ENCODE measurements at places on chromosomes 12 and 14.

DNA sequence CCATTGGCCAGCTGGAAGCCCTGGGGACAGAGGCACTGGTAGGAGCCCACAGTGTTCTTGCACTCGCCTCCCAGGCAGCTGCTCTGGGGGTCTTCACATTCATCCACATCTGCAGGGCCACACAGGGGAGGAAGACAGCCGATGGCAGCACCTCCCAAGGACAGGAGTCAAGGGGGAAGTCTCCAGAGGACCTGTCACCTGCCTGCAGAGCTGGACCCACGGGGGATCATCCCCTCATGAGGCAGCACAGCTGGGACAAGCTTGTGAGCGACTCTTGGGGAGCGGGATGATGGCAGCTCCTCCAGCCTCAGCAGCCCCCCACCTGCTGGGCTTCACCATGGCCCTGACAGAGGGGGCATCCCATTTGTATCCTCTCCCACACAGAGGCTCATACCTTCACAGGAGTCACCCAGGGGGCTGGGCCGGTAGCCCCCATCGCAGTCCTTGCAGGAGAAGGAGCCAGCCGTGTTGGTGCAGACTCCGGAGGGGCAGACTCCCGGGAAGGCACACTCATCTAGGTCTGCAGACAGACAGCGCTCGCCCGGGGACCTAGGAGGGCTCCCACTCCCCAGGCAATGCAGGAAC is 15.4 kb downstream of the ISCA2 start:
- DNase-seq = no peak

- no peak for DNase-seq
These were observed 26.6 kb upstream of the CCDC196 start for GRCh38 chr14:66459603-66460002.

DNA sequence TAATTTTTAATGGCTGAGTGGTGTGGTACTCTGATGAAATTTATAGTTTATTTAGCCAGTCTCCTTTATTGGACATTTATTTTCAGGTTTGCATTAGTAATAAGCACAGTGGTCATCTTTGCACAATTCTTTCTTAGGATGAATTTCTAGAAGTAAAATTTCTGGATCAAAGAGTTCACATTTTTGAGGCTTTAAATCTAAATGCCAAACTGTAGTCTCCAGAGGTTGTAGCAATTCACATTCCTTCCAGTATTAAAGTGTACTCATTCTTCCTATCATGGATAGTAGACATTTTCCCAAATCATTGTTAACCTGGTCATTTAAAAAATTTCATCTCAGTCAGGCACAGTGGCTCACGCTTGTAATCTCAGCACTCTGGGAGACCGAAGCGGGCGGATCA is 24.8 kb downstream of the SLC39A9 start:
- DNase-seq = no peak

GRCh38 chr14:86852530-86852929 is 1140.5 kb downstream of the GALC start:
- DNase-seq = no peak

DNA sequence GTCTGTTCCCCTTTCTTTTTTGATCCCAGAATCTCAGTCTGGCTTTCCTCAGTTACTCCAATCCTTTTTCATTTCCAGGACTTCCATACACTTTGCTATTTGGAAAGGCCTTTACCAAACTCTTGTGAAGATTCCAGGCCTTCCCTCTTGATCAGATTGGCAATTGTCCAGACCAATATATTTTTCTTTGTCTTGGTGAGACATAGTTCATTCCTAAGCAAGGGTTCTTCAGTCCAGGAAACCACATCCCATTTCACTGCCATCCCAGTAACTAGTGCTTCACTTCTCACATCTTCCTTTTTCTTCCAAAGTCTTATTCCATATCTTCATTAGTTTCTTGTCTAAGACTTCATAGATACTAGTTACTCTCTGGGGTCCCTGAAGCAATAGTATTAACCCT is 2.1 kb upstream of the PTPRQ start:
- DNase-seq = no peak

GRCh38 chr14:33230021-33230420 is 291.3 kb downstream of the NPAS3 start:
- no peak for DNase-seq

GRCh38 chr14:45246151-45246550 is 6.9 kb downstream of the MIS18BP1 start:
- no peak for DNase-seq

- DNase-seq = no peak
These were observed 1.7 kb downstream of the LEMD3 start for GRCh38 chr12:65171073-65171472.

- DNase-seq = no peak
These were observed 60.5 kb downstream of the AMN start for GRCh38 chr14:102982852-102983470.

DNA sequence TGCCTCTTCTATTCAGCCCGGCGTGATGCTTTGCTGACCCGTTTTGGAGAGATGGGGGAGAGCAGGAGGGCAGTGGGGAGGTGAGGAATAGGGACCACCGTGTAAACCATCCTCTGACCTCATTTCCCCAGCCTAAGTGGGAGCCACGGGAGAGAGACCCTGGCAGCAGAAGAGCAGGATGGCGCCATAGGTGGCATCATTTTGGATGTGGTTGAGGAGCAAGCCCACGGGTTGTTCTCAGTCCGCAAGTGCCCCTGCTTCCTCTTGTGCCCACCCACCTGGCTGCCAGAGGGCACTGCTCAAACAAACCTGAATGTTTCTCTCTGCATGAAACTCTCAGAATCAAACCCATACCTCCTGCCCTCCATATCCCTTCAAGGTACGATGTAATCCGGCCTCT is 10.7 kb upstream of the UBC start:
- DNase-seq = no peak

- DNase-seq = no peak
These were observed 42.4 kb upstream of the CCDC196 start for GRCh38 chr14:66443785-66444184.

DNA sequence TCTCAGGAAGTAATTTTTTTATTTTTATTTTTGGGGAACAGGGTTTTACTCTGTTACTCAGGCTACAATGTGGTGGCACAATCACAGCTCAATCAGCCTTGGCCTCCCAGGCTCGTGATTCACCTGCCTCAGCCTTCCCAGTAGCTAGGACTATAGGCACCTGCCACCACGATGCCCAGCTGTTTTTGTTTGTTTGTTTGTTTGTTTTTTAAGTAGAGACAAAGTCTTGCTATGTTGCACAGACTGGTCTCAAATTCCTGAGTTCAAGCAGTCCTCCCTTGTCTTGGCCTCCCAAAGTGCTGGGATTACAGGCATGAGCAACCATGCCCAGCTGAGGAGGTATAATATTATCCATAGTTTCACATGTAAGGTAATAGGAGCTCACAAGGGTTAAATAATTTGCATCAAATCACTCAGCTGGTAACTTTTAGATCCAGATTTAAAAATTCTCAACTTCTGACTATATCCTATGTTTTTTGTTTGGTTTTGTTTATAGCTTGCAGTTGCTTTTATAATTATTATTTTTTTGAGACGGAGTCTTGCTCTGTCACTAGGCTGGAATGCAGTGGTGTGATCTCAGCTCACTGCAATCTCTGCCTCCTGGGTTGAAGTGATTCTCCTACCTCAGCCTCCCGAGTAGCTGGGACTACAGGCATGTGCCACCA is 629.3 kb downstream of the DIO2 start:
- no peak for DNase-seq

- DNase-seq = no peak
These were observed 119.3 kb downstream of the DAD1 start for GRCh38 chr14:22469538-22470303.

GRCh38 chr12:82414044-82414443 is 55.7 kb downstream of the METTL25 start:
- no peak for DNase-seq

DNA sequence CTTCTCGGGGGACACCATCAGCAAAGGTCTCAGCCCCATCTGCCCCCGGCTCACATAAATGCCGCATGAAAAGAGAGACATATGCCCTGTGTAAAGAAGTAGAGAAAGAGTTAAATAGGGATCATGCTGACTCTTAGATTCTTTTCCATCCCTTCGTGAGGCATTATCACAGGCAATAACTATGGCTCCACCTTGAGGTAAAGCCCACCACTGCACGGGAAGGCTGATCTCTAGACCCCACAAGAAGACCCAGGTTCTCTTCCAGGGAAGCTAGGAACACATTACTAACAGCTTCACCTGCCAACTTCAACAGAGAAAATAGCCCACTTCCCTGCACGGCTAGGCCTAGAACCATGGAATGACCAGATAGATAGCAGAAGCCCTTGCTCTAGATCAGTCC is 14.1 kb upstream of the NOP2 start:
- no peak for DNase-seq

DNA sequence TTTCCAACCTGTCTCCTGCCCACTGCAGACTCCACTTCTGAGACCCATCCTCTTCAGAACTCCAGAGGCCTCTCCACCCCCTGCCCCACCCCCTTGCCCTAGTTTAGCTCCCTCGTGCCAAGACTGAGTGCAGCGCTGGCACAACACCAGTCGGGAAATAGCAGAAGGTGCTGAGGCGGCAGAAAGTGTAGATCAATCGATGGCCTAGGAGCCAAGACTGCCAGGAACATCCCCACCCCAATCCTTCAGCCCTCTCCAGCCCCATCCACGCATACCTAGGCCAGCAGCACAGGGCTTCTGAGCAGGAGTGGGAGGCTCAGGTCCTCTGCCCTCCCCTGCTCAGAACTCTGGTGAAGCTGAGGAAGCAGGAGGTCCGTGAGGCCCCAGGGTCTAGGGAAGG is 1.1 kb downstream of the CPNE6 start:
- no peak for DNase-seq

DNA sequence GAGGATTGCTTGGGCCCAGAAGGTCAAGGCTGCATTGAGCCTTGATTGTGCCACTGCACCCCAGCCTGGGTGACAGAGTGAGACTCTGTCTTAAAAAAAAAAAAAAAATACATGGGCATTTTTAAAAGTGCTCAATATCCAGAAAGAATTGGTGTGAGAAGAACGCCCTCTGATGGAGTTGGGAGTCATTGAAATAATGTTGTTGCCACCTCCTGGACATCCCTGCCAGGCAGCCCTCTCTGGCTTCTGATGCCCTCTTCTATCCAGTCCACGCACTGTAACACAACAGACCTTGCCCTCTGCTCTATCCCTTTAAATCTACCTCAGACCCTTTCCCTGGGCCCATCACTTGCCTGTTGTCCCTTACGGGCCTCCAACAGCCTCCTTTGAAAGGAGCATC is 4.9 kb downstream of the PTGDR start:
- DNase-seq = no peak

- DNase-seq = no peak
These were observed 333.4 kb upstream of the CCDC196 start for GRCh38 chr14:66152747-66153146.

GRCh38 chr12:40145896-40146295 is 40.0 kb upstream of the SLC2A13 start:
- no peak for DNase-seq

- no peak for DNase-seq
These were observed 73.9 kb downstream of the ARMH4 start for GRCh38 chr14:58078068-58078467.

DNA sequence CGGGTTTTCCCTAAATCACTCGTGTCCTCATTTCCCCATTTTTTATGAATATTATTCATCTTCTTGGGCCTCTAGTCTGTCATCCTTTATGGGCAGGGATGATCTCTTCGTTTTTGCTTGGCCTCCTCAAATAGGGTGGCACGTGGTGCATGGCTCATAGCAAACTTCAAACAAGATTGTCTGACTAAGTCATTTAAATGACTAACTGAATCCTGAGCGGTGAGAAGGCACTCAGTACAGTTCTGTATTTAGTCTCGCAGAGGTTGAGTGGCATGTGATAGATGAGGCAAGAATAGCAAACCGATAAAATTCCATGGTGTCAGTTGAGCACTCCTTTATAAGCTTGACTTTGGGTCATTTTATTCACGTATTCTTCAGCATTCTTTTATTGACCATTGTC is 5.7 kb upstream of the JDP2 start:
- DNase-seq = no peak

GRCh38 chr12:88361493-88361892 is 218.8 kb downstream of the KITLG start:
- DNase-seq = no peak

- DNase-seq = peak; percentile 51
These were observed 8.7 kb downstream of the NGDN start for GRCh38 chr14:23478109-23478759.

DNA sequence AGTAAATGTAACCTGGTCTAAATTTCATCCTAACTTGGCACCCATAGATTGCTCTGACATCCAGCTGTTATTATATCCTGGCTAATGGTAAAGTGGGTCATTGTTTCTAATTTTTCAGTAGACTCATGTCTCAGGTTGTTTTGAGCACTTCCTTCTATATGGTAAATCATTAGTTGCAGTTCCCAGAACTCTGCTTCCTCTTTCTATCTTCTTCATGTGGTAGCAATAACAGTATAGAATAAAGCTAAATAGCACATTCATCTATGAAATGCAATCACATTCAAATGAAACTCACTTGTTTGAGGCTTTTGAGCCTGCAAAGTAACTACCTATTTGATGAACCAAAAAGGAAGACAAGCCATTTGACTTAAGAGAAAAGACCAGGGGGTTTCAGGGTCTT is 65.1 kb upstream of the GZMB start:
- DNase-seq = no peak

- DNase-seq = no peak
These were observed 62.3 kb downstream of the BHLHE41 start for GRCh38 chr12:26062566-26062965.

DNA sequence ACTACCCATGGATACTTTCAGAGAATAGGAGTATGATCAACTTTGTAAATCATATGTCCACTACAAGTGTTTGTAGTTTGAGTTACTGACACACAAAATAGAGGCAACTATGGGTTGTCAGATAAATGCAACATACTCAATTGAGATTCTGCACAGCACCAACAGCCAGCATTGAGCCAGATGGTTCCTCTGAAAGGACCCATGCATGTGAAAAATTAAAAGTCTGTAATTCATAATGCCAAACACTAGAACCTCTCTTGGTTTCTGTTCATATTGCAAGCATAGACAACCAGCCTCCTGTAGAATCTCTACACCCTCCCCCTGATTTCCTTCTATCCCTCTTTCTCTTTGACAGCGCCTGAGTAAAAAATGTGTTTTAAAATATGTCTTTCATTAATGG is 831.0 kb downstream of the C12orf50 start:
- DNase-seq = no peak

- no peak for DNase-seq
These were observed 16.8 kb downstream of the ATP5MC2 start for GRCh38 chr12:53659011-53659551.

- no peak for DNase-seq
These were observed 333.6 kb downstream of the DPF3 start for GRCh38 chr14:72560331-72560730.

- DNase-seq = no peak
These were observed 14.4 kb upstream of the SDR39U1 start for GRCh38 chr14:24456980-24457379.

DNA sequence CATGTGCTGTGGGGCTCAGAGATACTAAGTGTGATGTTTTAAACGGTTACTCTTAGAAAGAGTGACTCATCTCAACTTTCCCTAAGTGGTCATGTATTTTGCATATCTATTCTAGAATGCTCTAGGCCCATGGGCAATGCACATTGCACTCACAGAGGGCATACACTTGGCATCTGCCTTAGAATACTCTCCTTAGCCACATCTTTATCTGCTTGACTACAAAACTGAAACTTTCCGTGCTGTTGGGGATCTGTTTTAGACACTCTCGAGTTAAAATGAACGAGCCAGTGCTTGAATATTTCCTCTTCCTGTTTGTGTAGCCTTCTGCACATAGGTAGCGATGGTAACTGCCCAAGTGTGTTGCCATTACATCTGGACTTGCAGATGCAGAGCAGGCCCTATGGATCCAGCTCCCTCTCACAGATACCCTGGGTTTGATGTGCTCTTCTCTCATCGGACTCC is 180.5 kb downstream of the CAND1 start:
- DNase-seq = no peak

- no peak for DNase-seq
These were observed 31.0 kb downstream of the HCFC2 start for GRCh38 chr12:104095289-104095688.
